ENCODE measurements at places on chromosomes 6 and 20.

GRCh38 chr6:37024656-37025337 is 19.3 kb downstream of the FGD2 start:
- peak; percentile 36 for DNase-seq

GRCh38 chr20:43941476-43942200 is 27.0 kb downstream of the TOX2 start:
- DNase-seq = no peak

DNA sequence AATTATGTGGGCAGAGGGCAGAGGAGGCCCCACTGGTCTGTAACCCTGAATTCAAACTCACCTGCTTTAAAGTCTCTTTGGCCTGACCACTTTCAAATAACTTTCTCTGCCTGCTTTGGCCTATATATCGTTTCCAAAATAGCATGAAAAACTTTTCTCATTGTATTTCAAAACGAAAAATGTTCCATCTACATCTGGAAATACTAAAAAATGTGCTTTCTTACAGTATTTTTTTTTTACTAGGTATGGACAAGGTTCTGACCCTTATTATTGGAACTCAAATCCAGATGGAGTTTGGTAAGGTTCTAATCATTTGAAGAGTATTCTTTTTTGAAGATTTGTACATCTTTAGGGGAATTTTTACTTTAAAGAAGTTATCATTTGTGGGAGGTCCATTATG is 241.9 kb downstream of the PAX1 start:
- DNase-seq = no peak

GRCh38 chr6:121260651-121261102 is 73.6 kb downstream of the TBC1D32 start:
- no peak for DNase-seq

DNA sequence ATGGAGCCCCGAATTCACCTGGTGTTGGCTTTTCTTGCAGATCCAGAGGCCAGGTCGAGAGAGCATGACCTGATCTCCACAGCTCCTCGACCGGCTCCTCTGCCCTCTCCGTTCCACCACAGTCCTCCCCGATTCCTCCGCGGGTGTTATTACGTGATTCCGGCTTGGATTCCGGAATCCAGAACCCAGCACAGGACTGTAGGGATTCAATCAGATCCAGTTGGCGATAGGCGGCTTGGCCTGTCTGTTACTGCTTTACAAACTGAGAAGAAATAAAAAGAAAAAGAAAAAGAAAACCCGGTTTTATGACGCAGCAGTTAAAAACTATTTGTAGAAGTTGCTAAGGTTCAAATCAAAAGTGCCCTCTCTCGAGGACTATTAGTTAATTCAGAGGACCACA is 222.7 kb downstream of the EYA2 start:
- no peak for DNase-seq

GRCh38 chr20:15528391-15529111 is 1044.7 kb downstream of the KIF16B start:
- DNase-seq = no peak

- DNase-seq = no peak
Measured at GRCh38 chr6:126054258-126054702, 67.9 kb downstream of the TRMT11 start.

DNA sequence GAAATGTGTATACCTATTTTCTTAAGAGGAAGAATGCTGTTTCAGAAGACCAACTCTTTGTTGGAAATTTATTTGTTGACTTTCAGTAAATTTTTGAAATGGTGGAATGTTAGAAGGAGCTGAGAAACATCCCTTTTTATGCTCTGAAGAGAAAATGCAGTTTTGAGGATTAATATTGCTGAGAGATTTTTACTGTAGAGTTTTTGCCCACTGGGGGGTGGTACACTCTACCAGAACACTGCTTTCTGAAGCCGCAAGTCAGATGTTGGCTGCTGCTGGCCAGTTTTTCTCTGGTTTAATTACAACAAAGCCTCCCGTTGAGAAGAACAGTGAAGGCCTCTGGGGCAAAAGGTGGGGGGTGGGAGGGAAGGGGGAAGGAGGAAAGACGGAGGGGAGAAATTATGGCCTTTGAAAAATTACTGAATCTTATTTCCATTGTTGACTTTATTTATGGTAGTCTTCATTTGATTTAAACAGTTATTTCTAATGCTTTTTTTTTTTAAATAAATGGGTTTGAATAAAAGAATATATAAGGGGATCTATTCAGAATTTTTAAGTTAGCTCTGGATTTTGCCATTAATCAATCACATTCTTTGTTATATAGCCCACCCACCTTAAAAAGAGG is 3.0 kb downstream of the FLRT3 start:
- peak; percentile 16 for DNase-seq

- DNase-seq = no peak
Measured at GRCh38 chr6:111673937-111674336, 68.3 kb upstream of the TRAF3IP2 start.

- no peak for DNase-seq
Measured at GRCh38 chr6:136244061-136244616, 6.0 kb downstream of the MTFR2 start.

DNA sequence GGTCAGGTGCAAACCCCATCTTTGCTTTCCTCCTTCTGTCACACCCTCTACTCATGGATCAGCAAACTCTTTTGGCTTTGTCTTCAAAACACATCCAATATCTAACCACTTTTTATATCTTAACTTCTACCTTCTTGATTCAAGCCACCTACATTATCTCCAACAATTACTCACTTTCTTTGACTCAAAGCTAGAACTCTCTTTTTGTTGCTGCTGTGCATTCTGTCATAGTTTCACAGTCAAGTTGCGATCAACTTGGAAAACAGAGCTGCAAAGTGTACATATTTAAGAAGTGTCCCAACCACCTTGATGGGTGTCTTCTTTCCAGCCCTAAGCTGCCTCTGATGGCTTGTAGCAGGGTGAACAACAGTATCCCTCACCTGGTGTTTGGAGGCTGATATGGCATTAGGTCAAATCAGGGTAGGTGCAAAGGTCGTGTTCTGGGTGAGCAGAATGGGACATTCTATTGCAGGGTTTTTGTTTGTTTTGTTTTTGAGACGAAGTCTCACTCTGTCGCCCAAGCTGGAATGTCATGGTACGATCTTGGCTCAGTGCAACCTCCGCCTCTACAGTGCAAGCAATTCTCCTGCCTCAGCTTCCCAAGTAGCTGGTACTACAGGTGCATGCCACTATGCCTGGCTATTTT is 43.4 kb upstream of the RALGAPA2 start:
- no peak for DNase-seq

DNA sequence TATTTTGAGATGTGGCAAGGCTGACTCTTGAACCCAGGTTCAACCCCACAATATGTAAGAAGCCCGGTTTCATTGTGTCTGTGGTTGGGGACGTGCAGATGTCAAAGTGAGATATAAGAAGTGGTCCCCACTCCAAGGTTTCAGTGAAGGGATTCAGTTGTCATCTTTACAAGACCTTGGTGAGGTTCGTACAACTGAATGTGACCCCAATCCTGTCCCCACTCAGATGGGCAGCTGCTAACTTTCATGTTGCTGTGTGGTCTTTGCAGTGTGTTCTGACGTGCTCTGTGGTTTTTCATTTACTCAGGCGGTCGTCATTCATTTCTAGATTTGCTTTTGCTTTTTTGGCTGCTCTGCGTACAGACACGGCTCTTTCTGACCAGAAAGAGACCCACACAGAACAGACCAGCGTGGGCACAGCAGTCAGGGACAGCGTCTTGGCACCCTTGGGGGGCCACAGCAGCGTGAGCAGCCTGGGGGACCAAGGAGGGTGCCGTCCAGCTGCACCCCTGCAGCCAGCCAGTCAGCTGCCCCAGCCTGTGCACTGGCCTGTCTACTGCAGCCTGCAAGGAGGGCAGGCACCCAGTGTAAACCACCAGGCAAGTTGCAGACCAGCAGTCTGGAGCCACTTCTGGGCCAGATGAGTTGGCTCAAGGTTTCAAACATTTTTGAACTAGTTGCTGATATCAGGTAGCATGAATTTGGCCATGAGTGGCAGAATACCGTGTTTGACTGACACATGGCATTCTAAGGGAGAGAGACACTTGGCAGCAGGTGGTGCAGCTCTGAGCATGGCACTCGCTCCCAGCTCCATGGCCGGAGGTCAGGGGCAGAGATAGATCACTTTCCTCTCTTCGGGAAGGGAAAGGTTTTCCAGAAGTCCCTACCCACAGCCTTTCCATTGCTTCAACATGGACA is 49.4 kb upstream of the IRF4 start:
- no peak for DNase-seq

GRCh38 chr6:19983374-19983773 is 146.2 kb downstream of the ID4 start:
- no peak for DNase-seq

DNA sequence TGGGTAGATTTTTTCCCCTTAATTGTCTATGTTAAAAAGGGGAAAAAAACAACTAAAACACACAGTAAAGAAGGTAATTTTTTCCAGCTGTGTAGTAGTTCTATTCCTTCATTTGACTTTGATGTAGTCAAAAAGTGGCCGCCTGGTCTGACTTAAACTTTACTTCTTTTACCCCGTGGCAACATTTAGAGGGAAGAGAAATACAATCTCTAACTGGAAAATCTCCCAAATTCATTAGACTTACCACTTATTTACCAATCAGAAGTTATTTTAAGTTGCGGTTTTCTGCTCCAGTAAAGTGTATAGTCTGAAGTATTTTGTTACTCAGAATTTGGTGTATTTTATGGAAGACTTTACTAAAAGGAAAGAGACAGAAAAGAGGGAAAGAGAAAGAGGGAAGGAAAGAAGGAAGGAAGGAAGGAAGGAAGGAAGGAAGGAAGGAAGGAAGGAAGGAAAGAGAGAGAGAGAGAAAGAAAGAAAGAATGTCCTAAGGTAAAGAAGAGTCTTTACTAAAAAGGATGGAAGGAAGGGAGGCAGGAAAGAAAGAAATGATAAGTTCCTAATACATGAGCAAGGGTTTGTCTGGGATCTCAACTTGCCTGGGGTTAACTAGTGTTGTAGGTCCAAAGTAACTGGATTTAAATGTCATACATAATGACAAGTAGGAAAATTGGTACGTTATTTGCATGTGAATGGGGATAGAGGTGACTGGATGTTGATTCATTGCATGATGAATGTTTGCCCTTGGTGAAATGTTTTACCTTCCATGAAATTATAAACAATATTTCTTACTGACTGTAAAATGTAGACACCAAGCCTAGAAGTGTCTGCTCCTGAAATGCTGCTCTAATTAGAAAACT is 135.1 kb downstream of the SAMD5 start:
- DNase-seq = no peak

- DNase-seq = no peak
Measured at GRCh38 chr6:31358302-31358701, 1.3 kb upstream of the HLA-B start.

- DNase-seq = no peak
Measured at GRCh38 chr6:110816677-110817076, 1.4 kb upstream of the CDK19 start.

GRCh38 chr6:80503660-80504059 is 397.2 kb downstream of the BCKDHB start:
- no peak for DNase-seq

- no peak for DNase-seq
Measured at GRCh38 chr6:54817236-54817635, 29.3 kb upstream of the FAM83B start.

GRCh38 chr6:125025164-125025854 is 63.1 kb downstream of the RNF217 start:
- DNase-seq = no peak

GRCh38 chr6:21005816-21006570 is 471.7 kb downstream of the CDKAL1 start:
- peak; percentile 6 for DNase-seq

- DNase-seq = no peak
Measured at GRCh38 chr20:8851446-8851845, 217.4 kb upstream of the PLCB4 start.

DNA sequence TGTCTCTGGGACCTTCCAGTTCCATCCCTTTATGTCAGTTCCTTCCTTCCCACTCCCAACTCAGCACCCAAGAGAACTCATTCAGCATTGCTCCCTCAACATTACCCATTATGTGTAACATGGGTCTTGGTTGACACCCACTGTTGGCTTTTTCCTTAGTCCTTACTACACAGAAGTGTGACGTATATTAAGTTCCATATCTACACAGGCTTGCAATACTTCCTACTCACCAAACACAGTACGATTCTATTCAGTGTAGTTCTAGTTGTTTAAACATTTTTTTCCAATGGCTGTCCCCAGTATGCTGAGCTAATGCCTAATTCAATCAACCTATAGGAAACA is 37.7 kb downstream of the ARHGAP18 start:
- DNase-seq = no peak

GRCh38 chr20:4283016-4283415 is 267.7 kb upstream of the RNF24 start:
- no peak for DNase-seq

- peak; percentile 86 for DNase-seq
Measured at GRCh38 chr20:35992713-35993335, 24.4 kb downstream of the CNBD2 start.

DNA sequence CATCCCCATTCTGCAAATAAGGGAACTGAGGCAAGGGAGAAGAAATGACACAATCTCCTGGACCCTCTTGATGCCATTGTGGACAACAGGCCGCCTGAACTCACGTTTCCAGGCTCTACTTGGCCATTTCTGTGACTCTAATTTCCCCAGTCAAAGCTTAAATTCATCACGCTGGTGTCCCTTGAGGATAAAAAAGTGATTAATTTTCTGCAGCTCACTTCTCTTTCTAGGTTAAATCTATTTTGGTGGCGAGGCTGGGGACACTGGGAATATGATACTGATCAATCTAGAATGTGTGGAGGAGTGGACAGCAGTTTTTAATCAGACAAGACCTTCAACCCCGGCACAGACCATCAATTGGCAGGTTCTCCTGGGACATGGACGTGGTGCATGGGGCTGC is 168.2 kb upstream of the SULF2 start:
- no peak for DNase-seq

- no peak for DNase-seq
Measured at GRCh38 chr6:42783876-42784642, 2.2 kb downstream of the BICRAL start.

DNA sequence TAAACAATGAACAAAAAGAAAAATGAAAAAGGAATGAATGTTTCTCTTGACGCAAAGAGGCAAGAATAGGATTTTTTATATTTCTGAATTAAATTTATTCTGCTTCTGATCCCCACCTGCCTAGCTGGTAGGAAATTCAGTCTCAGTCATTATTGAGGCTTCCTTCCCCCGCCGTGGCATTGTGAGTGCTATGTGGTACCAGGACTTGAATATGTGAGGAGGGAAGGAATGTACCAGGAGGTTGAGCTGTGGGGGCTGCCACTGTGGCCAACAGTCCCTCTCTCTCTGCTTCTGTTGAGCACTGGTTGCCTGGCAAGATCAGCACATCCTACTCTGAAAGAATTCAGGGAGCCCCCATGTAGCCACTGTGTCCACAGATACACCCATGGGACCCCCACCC is 368.1 kb upstream of the JARID2 start:
- no peak for DNase-seq

DNA sequence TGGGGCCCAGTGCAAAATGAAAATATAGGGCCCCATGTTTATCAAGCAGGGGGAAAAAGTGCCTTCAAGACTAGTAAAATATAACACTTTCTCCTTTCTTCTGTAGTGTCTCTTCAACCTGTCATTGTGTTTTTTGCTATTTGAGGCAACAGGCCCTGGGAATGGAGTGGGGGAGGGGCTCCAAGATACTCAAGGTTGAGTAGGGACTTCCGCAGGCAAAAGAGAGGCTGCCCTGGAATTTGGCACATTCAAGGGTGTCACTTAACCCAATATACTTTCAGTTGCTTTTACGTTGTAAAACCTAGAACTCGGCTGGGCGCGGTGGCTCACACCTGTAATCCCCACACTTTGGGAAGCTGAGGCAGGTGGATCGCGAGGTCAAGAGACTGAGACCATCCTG is 154.9 kb downstream of the ALDH8A1 start:
- DNase-seq = no peak

All from AG08396 (cell line).